ENCODE measurements at places on chromosomes 7 and 10.

GRCh38 chr7:26348234-26348851, 56.7 kb downstream of the SNX10 start:
- no peak for DNase-seq

DNA sequence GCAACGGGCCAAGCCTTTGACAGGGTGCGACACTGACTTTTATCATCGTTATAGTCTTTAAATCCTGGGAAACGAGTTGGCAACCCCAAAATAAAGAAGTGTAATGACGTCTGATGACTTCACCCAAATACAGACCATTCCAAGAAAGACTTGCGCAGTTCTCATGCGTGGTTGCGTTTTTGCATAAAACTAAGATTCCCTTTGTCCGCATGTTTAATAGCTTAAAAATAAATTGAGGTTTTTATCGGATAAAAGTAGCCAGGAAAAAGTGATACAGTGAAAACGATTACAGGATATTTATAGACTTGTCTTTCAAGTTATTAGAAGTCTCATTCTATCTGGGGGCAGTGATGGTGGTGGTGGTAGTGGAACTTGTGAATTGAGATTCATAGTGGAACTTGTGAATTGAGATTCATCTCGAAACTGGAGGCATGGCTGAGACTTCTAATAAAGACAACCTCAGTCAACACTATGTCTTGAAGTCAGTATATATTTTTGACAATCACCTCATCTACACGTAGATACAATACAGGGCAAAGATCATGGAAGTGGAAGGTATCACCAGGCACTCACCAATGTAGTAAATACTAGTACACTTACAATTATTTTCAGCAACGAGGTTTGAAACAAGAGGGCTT, 1.2 kb upstream of the NAMPT start:
- DNase-seq: peak; percentile 28

GRCh38 chr7:4791738-4792536, 16.5 kb downstream of the AP5Z1 start:
- peak; percentile 79 for DNase-seq

GRCh38 chr10:14587540-14588083, 187.1 kb downstream of the FAM107B start:
- DNase-seq: no peak

GRCh38 chr7:108467391-108467790, 11.2 kb upstream of the NRCAM start:
- no peak for DNase-seq

DNA sequence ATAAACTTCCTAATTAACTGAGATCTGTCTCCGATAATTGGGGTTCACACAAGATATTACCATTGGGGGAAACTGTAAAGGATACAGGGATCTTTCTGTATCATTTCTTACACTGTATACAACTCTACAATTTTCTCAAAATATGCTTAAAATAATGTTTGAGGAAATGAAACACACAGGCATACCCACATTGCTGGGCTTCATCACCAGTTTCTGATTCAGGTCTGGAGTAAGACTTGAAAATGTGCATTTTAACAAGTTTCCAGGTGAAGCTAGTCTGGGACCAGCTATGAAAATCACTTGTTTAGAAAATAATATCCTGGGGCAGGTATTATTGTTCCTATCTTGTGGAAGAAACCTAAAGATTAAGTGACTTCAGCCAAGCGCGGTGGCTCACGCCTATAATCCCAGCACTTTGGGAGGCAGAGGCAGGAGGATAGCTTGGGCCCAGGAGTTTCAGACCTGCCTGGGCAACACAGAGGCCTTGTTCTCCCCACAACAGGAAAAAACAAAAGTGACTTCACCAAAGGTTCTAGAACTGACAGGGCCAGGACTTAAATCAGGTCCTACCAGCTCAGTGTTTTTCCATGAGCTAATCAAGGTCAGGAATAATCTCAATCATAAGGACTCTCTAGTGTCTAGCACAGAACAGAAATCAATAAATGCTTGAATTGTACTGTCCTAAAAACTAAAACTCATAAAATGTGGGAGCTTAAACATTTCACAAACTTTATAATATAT, 12.6 kb downstream of the TOMM7 start:
- no peak for DNase-seq

DNA sequence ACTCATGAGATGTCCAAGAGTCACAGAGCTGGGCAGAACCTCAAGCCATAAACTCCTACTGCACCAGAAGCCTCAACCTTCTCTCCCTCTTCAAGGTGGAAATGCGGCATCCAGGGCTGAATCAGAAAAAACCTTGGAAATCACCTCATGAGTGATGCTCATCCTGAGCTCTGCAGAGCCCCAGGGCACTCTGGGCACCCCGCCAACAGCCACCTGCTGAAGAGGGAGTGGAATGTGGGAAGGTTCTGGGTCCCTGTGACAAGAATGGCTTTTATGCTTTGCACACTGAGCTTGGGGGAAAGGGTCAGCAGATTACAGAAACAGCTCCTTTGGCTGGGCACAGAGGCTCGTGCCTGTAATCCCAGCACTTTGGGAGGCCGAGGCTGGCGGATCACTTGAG, 18.8 kb downstream of the NUDT1 start:
- no peak for DNase-seq

DNA sequence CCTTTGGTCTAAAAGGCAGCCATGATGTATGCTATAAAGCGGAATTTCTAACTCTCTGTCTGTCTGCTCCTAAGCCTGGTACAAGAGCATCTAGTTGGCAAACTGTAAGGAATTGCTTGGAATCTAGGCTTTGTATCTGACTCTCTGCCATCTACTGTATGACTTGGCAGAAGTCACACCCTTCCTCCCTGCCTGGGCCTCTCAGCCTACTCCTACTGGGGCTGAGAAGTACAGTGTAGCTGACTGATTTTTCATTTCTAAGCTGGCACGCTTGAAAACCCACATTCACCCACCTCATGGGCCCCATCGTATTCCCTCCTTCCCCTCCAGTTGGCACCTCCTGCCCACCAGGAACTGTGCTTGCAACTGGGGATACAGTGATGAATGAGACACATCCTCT, 435.2 kb downstream of the PLXNA4 start:
- DNase-seq: no peak

DNA sequence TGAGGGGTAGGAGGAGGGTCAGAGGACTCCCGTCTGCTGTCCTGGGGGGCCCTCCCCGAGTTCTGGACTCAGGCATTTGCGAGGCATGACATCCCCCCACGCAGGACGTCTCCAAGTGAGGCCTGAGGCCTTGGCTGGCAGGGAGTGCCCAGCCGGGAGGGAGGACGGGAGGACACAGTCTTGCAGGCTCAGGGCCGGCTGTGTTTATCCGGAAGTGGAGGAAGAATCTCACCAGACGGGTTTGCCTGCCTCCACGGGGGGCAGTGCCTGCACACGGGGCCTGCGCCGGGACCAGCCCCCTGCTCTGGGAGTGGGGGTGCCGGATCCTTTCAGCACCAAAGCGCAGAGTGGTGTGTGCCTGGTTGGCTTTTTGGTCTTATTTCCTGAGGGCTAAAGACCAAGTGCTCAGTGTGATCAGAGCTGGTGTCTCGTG, 10.9 kb downstream of the PWWP2B start:
- DNase-seq: no peak

DNA sequence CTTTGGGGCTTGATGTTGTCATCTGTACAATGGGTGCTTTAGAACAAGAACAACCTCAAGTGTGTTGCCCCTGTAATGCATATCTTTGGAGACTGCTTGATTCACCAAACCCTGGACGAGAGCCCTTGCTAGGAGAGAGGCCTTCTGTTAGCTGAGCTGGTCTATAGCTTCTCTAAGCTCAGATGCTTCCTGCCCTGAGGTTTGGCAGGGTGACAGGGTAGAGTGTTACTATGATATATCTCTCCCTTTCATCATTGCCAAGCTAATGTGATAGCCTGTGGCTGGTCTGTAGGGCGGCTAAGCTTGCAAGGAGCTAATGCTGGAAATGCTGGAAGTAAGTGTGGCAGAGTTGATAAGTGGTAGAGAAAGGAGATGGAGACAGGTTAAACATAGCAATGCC, 364.1 kb downstream of the RPS24 start:
- DNase-seq: no peak

DNA sequence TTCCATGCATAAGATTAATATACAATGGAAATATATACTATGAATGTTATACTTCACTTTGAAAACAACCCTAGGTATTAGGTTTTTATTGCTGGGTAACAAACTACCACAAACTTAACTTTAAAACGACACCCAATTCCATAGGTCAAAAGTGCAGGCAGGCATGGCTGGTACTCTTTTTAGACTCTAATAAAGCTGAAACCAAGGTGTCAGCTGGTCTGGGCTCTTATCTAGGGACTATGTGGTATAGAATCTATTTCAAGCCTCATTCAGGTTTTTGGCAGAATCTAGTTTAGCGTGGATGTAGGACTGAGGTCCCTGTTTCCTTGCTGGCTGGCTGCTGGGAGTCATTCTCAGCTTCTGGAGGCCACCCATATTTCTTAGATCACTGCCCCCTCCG, 65.0 kb upstream of the TMEM168 start:
- DNase-seq: no peak

GRCh38 chr10:43963379-43963778, 314.7 kb upstream of the ZNF32 start:
- DNase-seq: no peak

- DNase-seq: no peak
These were observed 414.9 kb downstream of the GLRX3 start for GRCh38 chr10:130550952-130551674.

DNA sequence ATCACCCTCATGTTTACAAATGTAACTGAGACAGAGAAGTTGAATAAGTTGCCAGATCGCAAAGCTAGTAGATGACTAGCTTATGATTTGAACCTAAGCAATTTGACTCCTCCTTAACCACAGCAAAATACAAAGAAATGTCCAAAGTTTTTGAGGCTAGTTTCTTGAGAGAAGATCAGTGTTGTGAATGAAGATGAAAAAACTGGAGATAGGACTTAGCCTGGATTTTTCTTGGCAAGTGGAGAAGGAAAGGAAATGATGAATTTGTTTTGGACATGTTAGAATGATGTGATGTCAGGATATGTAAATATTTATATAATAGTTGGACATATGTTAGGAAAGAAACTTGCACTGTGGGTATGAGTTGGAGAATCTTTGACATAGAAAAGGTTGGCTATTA, 149.8 kb downstream of the LSMEM1 start:
- DNase-seq: no peak

DNA sequence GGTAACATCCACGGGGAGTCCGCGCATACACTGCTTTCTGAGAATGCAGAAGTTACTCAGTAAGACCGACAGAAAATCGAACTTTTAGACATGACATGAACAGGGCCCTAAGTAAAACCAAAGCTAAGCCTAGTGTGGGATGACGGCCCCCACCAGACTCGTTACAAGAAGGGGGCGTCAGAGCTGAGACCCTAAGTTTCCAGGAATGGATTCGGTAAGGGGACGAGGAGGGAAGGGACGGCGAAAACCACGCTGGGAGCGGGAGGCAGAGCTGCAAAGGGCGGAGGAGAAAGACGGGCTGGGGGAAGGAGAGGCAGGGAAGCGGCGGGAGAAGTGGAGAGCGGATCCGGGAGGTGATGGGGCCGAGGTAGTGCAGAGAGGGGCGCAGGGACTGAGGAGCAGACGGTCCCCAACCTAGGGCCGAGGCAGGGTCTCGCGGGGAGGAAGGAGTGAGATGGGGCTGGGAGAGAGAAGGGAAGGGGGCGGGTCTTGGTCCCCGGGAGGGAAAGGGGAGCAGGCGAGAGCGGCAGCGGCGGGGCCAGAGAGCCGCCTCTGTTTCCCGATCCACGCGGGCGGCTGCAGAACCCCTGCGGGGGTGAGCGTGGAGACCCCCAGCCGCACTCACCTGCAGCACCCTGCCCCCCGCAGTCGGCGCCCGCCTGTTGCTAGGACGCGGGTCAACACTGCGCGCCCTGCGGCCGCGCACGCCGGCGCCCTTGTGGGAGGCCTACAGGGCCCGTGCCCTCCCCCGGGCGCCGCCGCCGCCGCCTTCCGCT, 513 bp downstream of the ODAD2 start:
- peak; percentile 1 for DNase-seq

DNA sequence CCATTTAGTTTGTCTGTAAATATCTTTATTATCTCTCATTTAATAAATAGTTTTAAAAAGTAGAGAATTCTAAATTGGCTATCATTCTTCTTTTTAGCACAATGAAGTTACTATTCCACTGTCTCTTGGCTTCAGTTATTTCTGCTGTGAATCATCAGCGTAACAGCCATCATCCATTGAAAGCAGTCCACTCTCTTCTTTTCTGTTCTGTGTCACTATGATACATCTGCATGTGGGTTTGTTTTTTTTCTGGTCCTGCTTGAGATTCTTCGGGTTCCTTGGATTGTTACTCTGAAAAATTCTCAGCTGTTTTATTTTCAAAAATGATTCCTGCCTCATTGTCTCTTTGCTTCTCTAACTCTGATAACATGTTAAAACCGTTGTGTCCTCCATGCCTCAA, 52.5 kb downstream of the CSGALNACT2 start:
- DNase-seq: no peak

DNA sequence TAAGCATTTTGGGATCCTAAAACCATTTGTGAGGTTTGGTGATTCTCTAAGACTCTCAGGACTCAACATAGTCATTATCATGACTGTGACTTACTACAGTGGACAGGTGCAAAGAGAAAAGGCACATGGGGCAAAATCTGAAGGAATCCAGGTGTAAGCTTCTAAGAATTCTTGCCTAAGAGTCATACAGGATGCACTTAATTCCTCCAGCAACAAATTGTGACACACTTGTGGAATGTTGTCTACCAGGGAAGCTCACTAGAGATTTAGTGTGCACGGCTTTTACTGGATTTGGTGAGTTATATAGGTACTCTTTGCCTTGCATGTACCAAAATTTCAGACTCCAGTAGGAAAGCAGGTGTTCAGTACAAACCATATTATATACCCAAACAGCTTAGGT, 47.9 kb downstream of the WAC start:
- DNase-seq: no peak

DNA sequence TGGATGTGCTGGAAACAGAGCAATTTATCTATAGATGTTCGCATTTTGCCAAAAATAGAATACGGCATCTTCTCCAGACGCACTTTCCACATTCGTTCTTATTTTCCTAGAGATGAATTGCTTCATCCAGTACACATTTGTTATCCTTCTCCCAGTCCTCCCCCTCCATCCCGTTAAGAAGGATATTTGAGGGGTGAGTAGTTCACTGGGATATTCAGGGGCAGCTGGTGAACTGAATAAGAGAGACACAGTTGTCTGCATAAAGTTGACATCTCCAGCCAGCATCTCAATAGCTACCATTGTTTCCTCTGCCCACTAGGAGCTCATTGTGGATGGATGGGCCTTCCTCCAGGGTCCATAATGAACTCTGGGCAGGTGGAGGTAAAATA, 456.8 kb upstream of the NRP1 start:
- DNase-seq: no peak

DNA sequence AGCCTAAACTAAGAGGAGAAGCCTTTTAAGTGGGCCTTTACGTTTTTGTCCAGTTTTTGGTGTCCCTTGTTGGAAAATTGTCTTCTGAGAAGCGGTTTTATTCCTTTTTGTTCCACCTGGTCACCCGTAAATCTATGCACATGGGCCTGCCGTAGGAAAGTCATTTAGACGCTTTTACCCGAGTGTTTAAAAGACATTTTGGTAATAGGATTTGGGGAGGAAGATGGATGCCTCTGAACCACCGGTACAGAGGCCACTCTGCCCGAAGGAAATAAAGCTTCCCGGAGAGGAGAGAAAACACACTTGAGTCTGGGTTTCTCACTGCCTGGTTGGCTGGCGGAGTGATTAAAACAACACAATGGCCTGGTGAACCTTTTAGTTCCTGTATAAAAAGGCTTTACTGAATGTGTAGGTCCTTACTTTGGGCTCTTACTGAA, 760 bp downstream of the THNSL1 start:
- DNase-seq: peak; percentile 20
